Stimulated activated naive CD8-positive, alpha-beta T cell treated with anti-CD3 and anti-CD28 coated beads, Interleukin-15, Interleukin-2, amounts not matched to agents 100 U/mL and 50 U/mL, for 24 hours (primary cell): ENCODE measurements at places on chromosomes 2 and 18.

GRCh38 chr18:48328473-48329210 lies 80.5 kb downstream of the ZBTB7C start:
- DNase-seq: no peak

GRCh38 chr2:9639740-9640343 lies 9.0 kb upstream of the YWHAQ start:
- no peak for DNase-seq

GRCh38 chr2:19785447-19785846 lies 116.3 kb downstream of the TTC32 start:
- no peak for DNase-seq

DNA sequence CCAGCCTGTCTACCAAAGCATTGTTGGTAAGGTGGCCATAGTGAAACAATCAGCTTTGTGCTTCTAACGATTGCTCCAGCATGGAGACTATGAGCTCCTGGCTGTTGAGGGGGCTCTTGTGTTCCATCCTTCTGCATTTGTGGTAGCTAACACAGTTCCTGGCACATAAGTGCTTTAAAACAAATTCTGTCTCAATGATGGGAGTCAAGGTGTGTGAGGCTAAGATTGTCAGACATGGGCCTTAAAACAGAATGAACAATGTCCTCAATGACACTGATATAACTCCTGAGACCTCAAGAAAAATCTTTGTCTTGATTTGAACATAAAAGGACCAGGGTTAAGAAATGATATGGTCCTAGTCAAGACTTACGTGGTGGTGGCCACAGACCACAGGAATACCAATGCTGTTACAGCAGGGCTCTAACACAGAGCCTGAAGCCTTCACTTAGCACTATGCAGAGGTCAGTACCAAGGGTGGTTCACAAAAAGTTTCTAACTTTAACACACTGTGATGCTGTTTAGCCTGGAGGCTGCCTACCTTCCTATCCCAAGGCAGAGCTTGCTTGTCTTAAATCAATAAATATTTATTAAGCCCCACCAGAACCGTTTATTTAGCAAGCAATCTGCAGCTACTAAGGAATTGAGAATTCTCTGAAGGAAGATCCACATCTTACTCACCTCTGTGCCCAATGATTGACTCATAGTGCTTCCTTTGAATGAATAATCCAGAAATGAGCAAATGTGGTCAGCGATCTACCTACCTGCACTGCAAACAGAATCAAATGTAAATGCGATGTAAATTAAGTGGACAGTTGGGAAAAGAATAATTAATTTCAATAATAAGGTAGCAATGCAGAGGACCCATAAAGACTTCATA lies 35.1 kb downstream of the EVA1A start:
- DNase-seq: no peak

DNA sequence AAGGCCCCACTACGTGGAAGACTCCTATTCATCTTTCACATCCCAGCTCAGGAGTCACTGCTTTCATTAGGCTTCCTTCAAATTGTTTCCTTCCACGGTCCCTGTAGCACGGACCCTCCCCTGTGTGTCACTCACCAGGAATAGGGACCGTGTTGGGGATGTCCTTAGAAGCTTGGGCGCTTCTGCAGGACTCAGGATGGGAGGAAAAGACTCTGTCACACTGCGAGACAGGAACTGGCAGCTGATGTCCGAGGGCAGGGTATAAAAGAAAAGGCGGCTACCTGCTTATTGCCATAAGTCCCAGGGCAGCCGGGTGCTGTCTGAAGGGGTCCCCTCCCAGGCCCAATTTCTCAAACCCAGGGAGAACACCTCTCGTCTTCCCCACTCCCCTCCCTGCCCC lies 79.1 kb downstream of the BCL2L11 start:
- DNase-seq: no peak

GRCh38 chr2:165016772-165017411 lies 61.6 kb upstream of the SLC38A11 start:
- DNase-seq: peak; percentile 9

DNA sequence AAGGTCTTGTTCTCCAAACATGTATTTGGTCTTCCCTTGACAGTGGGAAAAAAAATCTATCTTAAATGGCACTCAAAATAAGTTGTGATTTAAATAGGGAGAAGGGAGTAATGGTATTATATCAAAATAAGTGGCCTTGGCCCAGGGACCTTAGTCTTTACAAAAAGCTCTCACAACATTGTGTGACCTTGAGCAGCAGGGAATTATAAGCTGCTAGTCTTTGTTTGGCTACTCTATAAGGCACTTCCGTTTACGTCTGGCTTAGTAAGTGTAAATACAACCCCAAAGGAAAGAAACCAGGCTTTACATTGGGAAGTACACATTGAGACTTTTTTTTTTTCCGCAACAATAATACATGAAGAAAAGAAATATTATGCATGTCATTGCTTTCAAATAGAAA lies 734.0 kb upstream of the LINC00305 start:
- DNase-seq: no peak

GRCh38 chr2:68764041-68764805 lies 29.6 kb downstream of the ARHGAP25 start:
- DNase-seq: no peak

DNA sequence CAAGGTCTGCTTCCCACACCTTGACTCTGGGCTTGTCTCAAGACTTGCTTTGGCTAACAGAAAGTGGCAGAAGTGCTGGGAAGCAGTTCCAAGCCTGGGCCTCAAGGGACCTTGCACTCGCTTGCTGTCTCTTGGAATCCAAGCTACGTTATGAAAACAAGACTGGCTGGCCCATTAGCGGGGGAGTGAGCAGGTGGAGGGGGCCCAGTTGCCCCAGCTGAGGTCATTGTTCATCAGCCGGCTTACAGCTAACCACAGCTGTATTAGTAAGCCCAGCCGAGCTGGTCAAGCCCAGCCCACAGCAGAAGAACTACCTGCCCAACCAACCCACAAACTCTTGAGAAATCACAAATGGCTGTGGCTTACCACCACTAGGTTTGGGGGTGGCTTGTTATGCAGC lies 63.1 kb downstream of the MARCO start:
- no peak for DNase-seq

DNA sequence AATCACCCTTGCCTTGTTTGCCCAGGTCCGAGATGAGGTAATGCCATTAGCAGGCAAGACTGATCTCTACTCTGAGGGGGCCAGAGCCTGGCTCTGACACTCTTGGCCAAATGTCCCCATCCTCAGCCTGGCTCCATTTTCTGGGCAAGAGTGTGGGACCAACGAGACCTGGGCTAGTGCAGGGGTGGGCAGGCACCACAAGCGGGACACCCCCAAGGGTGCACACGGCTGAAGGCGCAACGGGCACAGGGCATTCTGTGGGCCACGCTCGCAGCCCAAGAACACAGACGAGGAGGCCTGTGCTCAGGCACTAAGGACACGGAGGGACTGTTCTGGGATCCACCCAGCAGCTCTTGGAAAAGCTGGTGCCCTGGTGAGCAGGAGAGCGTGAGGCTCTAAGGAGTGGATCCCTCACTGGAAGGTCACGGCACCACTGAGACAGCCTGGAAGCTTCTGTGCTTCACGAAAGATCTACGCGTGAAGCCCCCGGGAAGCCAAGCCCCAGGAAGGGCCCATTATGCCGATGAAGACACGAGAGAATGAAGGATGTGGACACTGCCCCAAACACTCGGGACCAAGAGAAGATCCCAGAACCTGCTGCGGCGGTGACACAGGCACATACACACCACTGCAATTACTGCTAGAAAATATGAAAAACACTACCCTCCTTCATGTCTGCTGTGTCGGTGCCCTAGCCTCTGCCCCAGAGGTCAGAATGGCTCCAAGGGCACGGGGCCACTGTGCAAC lies 138.2 kb downstream of the HDAC4 start:
- DNase-seq: no peak

- DNase-seq: no peak
These were observed 1.3 kb downstream of the NGEF start for GRCh38 chr2:233011702-233012131.

DNA sequence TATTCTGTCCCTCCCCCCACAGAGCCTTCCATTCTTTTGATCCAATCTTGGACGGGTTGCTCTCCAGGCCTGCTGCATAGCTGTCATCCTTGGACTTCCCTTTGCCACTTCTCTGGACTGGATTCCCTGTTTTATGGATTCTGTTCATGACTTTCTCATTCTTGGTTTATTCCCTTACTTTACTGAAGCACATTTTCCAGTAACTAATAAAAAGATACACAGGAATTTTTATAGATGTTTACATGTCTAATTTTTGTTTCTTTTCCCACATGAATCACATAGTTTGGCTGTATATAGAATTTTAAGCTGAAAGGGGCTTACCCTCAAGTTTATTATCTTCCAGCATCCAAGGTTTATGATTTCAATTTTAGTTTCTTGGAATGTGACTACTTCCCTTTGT lies 37.9 kb downstream of the GDF7 start:
- DNase-seq: no peak

- DNase-seq: no peak
These were observed 301.2 kb downstream of the NCKAP5 start for GRCh38 chr2:133266926-133267590.

- no peak for DNase-seq
These were observed 27.3 kb upstream of the MAL start for GRCh38 chr2:94997981-94998930.

- no peak for DNase-seq
These were observed 148.1 kb downstream of the ACKR3 start for GRCh38 chr2:236717729-236718128.

DNA sequence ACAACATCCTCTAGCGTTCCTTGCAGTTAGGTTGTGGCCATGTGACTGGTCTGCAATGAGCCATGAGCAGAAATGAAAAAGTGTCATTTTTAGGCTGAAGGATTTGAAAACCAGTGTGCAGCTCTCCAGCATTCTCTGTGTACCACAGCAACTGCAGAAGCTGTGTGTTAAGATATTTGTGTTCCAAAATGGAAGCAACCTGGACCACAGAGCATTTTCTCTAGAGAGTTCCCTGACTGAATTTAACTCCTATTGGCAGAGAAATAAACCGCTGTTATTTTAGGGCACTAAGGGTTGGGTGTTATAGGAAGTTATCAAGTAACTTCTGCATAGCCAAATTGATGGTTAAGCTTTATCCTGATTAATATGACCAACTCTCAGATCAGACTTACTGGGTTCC lies 257.2 kb upstream of the THUMPD2 start:
- no peak for DNase-seq

GRCh38 chr18:76492669-76493212 lies 2.3 kb downstream of the ZNF516 start:
- DNase-seq: peak; percentile 100

GRCh38 chr2:201880993-201881611 lies 74.8 kb downstream of the CDK15 start:
- DNase-seq: no peak

DNA sequence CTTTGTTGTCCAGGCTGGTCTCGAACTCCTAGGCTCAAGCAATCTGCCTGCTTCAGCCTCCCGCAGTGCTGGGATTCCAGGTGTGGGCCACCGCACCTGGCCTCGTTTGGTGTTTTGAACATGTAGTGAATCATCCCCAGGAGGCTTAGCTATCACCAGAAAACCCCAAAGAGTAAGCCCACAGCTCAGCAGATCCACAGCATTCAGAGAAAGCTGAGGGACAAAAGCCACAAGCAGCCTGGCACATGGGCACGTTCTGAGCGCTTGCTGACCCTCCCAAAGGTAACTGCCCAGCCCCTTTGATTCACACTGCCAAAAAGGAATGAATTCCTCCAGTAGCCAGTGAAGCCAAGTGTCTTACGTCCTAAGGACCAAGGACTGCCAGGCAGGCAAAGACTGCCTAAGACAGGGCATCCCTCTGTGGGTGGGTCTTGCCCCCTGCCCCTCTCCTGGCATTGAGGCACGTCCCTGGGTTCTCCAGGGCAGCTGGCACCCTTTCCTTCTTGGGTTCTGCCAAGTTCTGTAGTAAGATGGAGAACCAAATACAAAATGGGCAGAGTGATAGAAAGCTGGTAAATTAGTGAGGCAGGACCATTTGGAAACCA lies 31.7 kb downstream of the MBP start:
- peak; percentile 42 for DNase-seq

GRCh38 chr2:59932341-59932740 lies 621.1 kb downstream of the BCL11A start:
- DNase-seq: no peak
